GM04504 (cell line): ENCODE measurements at places on chromosomes 3 and 15.

- no peak for DNase-seq
These were observed 27.0 kb downstream of the CHCHD6 start for GRCh38 chr3:126731044-126731443.

DNA sequence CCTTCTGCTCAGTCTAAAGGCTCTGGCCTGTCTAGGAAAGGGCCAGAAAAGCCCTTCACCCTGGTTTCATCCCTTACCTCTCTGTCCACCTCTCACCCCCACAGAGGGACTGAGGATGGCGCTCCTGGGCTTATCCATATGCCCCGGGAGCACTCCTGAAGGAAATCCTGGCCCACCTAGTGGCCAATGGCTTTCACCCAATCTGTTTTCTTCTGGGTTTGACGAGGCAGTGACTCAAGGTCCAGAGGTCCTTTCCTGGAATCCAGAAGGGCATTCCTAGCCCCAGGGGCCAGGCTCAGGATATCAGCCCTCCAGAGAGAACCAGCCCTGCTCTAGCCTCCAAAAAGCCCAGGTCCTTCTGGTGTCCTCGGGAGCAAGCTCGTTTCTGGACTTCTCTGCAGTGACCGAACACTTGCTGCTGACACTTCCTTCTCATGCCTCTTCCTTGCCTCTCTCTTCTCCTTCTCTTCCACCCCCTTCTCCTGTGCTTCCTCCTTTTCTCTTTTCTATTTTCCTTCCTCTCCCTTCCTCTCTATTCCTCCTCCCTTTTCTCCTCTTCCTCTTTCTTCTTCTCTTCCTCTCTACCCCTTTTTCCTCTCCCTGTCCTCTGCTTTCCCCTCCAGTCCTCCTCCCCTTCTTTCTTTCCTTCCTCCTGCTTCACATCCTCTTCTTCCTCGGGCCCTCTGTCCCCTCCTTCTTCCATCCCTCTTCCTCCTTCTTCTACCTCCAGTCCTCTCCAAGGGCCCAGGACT is 59.6 kb downstream of the RHCG start:
- DNase-seq: no peak

GRCh38 chr15:56616551-56616950 is 116.8 kb downstream of the ZNF280D start:
- no peak for DNase-seq

- no peak for DNase-seq
These were observed 583.9 kb downstream of the MCTP2 start for GRCh38 chr15:94815110-94815731.

GRCh38 chr3:83065851-83066460 is 1304.5 kb upstream of the GBE1 start:
- DNase-seq: no peak

DNA sequence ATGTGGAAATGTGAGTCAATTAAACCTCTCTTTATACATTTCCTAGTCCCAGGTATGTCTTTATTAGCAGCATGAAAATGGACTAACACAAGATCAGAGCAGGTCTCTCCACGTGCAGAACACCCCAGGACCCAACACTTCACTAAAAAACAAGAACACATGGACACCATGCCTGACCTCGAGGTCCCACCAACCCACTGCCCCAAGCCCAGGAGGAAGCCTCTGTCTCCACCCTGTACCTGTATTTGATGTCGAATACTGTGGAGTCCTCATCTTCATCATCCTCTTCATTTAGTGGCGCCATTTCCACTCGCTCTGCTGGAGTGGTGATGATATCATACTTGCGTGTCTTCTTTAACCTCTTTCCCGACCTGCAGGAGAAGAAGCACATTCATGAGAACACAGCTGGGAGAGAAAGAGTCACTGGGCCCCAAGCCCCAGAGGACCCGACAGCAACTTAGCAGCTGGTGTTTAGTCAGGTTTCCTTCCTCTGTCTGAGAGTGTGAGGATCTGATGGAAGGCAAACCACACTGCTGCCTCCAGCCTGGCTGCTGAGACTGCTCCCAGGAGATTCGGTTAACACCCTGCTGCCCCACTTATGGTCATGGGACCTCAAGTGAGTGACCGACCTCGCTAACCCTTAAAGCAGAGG is 25.5 kb downstream of the FAM174B start:
- no peak for DNase-seq

DNA sequence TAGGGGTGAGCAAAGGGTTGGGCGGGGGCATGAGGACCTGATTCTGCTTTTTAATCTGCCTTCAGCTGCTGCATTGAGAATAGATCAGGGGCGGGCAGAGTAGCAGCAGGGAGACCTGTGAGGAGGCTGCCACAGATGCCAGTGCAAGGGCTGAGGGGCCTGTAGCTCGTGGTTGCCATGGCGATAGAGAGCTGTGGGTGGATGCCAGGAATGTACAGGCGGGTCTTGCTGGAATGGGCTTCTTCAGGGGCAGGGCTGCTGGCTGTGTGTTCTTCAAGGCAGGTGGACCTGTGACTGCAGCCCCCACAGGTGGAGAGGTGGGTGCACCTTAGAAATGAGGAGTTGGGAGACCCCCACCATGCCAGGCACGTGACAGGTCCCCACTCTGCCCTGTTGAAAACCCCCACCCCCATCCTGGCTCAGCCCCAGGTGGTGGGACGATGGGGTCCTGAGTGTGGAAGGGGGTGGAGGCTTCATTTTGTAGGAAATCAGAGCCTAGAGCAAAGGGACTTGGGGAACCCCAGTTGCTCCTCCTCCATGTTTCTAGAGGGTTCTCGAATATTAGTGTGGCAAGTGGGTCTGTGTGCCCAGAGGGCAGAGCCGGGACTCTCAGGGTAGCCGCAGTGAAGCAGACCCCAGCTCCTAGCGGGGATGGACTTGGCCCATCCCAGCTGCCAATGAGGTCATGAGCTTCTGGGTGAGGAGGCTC is 38.3 kb downstream of the SLC6A6 start:
- DNase-seq: no peak

- no peak for DNase-seq
These were observed 10.9 kb downstream of the DISP2 start for GRCh38 chr15:40368719-40369473.

- no peak for DNase-seq
These were observed 396.6 kb downstream of the EPHB1 start for GRCh38 chr3:135191708-135192107.

- no peak for DNase-seq
These were observed 486.0 kb upstream of the CFAP20DC start for GRCh38 chr3:59535791-59536221.

GRCh38 chr3:16632395-16632794 is 27.2 kb upstream of the DAZL start:
- no peak for DNase-seq

DNA sequence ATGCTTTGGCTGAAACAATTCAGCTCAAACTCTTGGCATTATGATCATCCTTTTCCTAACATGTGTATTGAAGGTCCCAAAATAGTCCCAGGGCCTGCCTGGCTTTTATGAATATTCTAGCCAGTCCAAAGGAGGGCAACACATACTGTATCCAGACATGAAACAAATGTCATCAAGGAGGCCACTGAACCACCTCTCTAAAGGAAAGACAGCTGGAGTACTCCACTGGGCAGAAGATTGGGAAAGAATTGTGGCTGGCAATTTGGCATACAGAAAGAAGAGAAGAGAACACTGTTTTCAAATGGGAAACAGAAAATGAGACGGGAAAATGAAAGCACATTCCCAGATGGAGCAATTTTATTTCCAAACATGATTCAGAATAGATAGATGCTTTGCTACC is 80.6 kb downstream of the NCEH1 start:
- no peak for DNase-seq

DNA sequence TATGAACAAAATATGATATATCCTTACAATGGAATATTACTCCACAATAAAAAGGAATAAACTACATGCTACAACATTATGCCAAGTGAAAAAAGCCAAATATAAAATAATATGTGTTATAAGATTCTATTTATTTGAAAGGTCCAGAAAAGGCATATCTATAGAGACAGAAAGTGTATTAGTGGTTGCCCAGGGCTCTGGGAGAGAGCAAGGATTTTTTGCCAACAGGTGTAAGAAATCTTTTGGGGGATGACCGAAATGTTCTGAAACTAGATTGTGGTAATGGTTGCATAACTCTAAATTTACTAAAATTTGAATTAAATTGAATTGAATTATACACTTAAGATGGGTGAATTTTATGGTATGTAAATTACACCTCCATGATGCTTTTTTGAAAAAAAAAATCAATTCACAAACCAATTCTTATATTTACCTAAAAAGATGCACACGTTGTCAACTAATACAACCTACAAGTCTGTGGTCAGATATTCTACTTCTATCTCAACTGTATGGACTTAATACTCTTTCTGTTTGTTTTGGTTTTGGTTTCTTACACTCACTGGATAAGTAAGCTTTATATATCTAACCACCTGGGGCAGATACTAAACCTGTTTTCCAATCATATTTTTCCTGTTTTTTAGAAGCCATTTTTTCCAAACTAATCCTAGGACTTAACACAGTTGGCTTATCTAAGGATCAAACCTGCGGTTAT is 75.8 kb downstream of the FBN1 start:
- no peak for DNase-seq

GRCh38 chr15:77702211-77702957 is 69.7 kb upstream of the LINGO1 start:
- DNase-seq: no peak

GRCh38 chr3:194532591-194532990 is 45.8 kb upstream of the ATP13A3 start:
- DNase-seq: peak; percentile 44

GRCh38 chr3:72319194-72320094 is 528.8 kb downstream of the SHQ1 start:
- DNase-seq: no peak

GRCh38 chr3:36600404-36600803 is 163.9 kb downstream of the DCLK3 start:
- no peak for DNase-seq

GRCh38 chr15:96042734-96043224 is 287.7 kb upstream of the NR2F2 start:
- DNase-seq: no peak

DNA sequence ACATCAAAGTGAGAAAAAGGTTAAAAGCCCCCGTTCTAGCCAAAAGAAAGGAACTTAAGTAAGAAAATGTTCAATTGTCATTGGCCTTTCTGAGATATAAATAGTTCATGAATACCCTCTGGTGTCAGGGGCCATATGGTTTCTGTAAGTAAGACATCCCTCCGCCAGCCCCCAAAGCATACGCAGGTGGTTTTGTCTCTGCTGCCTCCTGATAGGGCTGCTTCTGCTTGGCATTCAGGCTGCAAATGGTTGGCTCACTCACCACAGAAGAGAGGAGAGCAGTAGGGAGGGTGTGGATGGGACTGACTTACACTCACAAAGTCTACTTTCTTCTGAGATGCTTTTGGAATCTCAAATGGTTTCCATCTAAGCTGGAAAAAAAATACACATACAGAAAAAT is 29.8 kb downstream of the HGD start:
- DNase-seq: no peak

GRCh38 chr3:51869304-51869703 is 6.1 kb downstream of the IQCF5 start:
- no peak for DNase-seq

DNA sequence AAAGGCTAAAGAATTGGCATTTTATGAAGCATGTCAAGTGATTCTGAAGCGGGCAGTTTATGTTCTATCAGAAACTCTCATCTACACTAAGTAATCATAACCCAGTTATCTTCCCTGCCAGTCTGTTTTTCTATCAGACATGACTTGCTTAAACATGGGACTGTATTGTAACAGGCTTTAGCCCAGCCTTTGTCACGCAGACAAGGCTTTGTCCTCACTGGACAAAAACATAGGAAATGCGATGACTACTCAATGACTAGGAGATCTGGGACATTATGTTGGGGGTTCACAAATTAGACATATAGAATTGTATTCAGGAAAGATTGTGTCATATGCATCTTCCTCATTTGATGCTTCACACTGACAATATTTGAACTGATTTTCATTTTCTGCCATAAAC is 115.5 kb downstream of the GADL1 start:
- no peak for DNase-seq

DNA sequence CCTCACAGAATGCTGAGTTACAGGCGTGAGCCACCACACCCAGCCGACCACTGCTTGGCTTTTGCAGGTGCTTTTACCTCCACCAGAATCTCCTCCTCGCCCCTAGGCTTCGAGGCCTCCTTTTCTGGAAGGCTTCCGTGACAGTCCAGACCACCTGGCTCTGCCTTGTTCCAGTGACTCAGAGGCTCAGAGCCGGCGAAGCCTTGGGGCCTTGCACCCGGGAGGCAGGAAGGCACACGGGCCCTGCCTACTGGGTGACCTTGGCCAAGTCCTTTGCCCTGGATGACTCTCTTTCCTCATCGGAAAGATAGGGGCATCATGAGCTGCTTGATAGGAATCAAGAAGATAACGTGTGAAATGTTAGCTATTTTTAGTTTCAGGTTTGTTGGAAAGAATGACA is 31.3 kb upstream of the FURIN start:
- no peak for DNase-seq

DNA sequence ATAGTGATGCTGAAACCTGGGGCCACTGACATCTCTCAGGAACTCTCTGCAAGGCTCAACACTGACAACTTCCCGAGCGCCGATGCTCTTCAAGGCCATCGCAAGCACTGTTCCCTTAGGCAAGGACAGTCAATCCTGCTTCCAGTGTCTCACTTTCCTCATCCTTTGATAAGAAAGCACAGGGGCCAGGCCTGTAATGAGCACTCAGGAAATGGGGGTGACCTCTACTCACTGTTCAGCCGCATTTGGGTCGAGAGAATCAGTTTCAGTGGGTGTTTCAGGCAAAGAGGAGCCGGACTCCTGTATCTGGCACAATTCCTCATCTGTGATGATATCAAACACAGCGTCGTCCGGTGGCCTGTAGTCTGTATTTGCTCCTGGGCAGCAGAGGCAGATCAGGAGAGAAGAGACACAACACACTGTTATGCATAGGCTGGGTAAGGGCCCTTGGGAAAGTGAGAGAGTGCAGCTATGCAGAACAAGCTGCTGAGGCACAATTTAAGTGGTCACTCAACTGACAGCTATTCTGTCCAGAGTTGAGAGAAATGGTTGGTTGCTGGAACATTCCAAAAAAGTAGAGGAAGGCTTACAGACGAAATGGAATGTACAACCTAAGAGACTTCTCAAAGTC is 11.9 kb downstream of the CXCR6 start:
- DNase-seq: no peak

GRCh38 chr3:65170390-65171042 is 482.7 kb upstream of the ADAMTS9 start:
- peak; percentile 41 for DNase-seq
